SW 1271 (cell line): ENCODE measurements at places on chromosomes 12 and 14.

DNA sequence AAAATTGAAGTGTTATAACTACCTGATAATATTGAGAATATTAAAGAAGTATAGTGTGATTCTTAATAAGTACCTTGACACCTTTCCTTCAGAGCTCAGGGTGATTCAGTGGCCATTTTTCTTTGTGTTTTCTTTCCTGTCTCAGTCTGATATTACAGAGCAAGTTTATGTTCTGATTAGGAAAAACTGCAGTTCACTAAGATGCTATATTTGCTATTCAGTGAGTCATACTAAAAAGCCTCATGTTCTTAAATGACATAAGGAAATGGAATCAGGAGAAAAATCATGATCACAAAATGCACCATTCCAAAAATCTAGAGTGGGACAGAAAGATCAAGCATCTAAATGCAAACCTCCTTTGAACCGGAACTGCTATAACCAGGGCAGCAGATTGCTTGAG is 390.6 kb upstream of the ATP2B1 start:
- DNase-seq: no peak

GRCh38 chr14:20116748-20117147 is 6.2 kb downstream of the OR4K17 start:
- no peak for DNase-seq

GRCh38 chr12:47748507-47748828 is 10.2 kb downstream of the RAPGEF3 start:
- DNase-seq: no peak

DNA sequence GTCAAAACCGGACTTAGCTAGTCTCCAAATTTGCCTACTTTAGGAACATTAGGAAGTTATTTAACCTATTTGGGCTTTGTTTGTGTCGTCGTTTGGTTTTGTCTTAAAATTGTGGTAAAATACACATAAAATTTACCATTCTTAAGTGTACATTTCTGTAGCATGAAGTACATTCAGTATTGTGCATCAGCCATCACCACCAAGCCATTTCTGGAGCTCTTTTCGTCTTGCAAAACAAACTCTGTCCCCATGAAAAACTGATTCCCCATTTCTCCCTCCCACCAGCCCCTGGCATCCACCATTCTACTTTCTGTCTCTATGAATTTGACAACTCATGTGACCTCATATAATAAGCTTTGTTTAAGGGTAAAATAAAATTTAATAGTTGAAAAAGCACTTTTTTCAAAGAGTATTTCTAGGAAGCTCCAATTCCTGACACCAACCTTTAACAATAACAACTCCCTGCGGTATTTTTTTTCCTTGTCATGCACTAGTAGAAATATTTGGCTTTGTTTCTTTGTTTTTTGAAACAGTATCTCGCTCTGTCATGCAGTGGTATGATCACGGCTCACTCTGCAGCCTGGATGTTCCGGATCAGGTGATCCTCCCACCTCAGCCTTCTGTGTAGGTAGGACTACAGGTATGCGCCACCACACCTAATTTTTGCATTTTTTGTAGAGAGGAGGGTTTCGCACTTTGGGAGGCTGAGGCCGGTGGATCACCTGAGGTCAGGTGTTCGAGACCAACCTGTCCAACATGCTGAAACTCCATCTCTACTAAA is 3.6 kb upstream of the UBC start:
- no peak for DNase-seq

DNA sequence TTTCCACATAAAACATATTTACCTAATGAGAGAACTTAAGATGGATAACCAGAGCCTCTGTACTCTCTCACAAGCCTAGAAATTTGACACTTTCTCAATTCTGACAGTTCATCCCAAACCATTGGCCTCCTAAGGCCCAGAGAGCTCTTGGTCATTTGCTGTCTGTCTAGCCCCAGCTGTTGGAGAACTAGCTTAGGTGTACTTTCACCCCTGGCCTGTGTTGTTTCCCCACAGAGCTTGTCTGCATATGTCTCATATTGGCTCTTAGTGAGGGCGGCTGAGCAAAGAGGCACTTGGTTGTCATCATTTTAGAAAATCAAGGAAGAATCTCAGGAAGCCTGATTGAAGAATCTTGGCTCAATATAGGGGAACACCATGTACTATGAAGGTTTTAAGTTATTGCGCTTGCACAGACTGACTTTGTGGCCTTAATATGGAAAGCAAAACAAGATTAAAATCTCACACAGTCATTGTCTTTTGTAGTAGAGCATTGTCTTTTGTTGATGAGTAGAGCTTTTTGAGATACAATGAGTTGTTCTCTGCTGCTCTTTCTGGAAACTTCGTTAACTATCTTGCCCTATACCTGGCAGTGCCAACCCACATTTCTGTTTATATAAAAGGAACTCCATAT is 324.6 kb downstream of the RAD51B start:
- no peak for DNase-seq

- DNase-seq: no peak
These were observed 80.1 kb downstream of the DACT1 start for GRCh38 chr14:58717813-58718212.

DNA sequence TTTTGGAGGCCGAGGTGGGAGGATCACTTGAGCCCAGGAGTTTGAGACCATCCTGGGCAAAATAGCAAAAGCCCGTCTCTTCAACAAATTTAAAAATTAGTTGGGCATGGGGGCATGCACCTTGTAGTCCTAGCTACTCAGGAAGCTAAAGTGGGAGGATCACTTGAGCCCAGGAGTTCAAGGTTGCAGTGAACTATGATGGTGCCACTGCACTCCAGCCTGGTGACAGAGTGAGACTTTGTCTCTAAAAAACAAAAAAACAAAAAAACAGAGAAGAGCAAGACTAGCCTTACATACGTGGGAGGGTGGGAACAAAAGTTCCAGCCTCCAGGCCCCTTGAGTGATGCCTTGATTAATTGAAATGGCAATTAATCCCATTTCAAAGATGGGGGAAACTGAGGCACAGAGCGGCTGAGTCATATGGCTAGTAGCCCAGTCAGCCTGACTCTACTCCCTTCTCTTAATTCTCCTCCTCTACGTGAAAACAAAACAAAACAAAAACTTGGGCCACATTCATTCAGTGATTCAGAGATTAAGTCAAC is 3.3 kb upstream of the FAM222A start:
- DNase-seq: no peak

- DNase-seq: no peak
These were observed 420 bp upstream of the OTUB2 start for GRCh38 chr14:94025720-94026119.

GRCh38 chr12:6177642-6178358 is 22.4 kb upstream of the CD9 start:
- no peak for DNase-seq

DNA sequence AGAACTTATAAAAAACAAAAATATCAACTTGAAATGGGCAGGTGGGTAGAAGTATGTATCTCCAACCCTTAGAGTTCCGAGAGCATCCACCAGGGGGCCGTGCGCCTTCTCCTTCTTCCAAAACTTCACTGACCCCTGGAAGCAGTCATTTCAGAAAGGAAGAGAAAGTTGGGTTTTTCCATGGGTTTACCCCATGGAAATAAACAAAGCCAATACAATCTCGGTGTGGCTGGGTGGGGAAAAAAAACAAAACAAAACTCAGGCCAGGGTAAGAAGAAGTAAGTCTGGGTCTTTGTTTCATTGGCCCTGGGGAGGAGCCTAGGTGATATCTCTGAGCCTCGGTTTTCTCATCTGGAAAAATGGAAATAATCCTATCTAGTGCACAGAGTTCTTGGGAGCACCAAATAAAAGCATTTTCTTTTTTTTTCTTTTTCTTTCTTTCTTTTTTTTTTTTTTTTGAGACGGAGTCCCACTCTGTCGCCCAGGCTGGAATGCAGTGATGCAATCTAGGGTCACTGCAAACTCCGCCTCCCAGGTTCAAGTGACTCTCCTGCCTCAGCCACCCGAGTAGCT is 33.6 kb upstream of the HNF1A start:
- DNase-seq: peak; percentile 58
